CD14-positive monocyte (primary cell): ENCODE measurements at places on chromosomes 1 and 21. TPM values are rescaled to one million over a fixed set of nuclear protein-coding genes. Genes with fewer than 3 reads are reported as not detected.

The LCE2A gene
- polyA plus RNA-seq, result not detected

The CCDC181 gene
- polyA plus RNA-seq, result not detected

The LEFTY2 gene
- polyA plus RNA-seq, result not detected in 2 replicates

The CTNNBIP1 gene
- polyA plus RNA-seq, result 26.8 TPM

The FMN2 gene
- not detected for polyA plus RNA-seq

The CRYZ gene
- 0.66 and 1.6 TPM in 2 replicates for polyA plus RNA-seq

The FAM163A gene
- polyA plus RNA-seq, result not detected

The AGL gene
- polyA plus RNA-seq, result 1.2 TPM

The TMPRSS15 gene
- polyA plus RNA-seq, result not detected

The ANGPTL3 gene
- polyA plus RNA-seq, result not detected

The CLCN6 gene
- 22.7 and 37.1 TPM in 2 replicates for polyA plus RNA-seq

The FNDC5 gene
- polyA plus RNA-seq, result not detected
